M059J (cell line): ENCODE measurements at places on chromosomes 11 and 22.

GRCh38 chr22:19639610-19640135, 74.6 kb upstream of the SEPTIN5 start:
- no peak for DNase-seq

DNA sequence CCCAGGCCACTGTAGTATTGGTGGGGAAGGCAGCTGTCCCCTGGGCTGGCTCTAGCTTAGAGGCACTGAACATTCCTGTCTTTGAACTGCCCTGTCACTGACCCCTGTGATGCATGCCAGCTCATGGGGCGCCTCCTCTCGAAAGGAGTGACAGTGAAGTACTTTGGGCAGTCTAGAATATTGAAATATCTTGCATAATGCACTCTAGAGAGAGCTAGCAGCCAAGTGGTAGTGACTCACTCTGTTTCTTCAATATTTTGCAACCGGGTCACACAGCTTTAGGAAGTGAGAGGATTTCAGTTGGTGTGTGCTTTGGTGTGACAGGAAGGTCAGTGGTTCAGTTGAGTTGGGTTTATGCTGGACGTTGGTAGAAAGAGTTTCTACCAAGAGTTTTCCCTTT, 35.5 kb upstream of the ST14 start:
- peak; percentile 91 for DNase-seq

- peak; percentile 66 for DNase-seq
Measured at GRCh38 chr11:46560300-46560991, 33.4 kb downstream of the AMBRA1 start.

- DNase-seq: peak; percentile 49
Measured at GRCh38 chr22:31647523-31648320, 14.3 kb downstream of the PISD start.

DNA sequence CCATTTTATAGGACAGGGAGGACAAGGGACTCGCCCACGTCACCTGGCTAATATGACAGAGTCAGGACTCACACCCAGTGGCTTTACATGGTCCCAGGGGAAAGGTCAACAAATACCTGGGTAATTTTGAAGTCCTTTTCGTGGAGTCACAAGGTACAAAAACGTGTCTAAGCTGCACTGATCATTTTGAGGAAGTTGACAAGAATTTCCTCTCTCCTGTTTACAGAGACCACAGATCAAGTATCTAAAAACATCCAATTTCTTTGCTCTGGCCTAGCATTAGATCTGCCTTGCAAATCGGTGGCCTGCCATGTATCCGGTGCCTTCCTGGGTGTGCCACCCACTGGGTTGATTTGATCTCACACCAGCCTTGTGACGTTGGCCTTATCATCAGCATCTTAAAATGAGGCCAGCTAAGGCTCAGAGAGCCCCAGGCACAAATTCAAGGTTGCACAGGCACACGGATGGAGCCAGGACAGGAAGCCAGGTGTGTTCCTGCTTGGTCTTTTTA, 17.6 kb downstream of the GDPD5 start:
- DNase-seq: no peak

- DNase-seq: no peak
Measured at GRCh38 chr22:39873965-39874364, 19.6 kb downstream of the ENTHD1 start.

DNA sequence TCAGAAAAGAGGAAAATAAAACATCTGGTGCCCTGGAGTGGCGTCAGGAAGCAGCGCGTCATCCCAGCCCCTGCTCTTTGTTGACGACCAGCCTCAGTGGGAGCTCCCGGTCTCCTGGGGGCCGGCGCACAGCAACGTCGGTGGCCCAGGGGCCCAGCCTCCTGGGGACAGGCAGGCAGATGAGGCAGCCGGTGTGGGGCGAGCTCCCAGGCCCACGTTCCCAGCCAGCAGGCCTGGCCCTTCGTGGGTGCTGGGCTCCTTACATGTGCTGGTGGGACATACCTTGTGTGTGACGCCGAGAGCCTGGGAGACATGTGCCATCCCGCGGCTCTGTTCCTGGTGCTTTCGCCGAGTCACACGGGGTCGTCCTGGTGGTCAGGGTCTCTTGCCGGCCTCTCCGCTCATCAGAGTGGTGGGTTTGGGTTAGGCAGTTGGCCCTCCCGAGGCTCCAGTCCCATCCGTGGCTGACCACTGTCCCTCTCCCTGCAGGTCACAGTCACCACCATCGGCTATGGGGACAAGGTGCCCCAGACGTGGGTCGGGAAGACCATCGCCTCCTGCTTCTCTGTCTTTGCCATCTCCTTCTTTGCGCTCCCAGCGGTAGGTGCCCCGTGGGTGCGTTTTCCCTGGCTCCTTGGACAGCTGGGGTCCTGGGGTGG, 116.7 kb downstream of the KCNQ1OT1 start:
- no peak for DNase-seq

- DNase-seq: no peak
Measured at GRCh38 chr22:23565915-23566704, 14.0 kb downstream of the IGLL1 start.

DNA sequence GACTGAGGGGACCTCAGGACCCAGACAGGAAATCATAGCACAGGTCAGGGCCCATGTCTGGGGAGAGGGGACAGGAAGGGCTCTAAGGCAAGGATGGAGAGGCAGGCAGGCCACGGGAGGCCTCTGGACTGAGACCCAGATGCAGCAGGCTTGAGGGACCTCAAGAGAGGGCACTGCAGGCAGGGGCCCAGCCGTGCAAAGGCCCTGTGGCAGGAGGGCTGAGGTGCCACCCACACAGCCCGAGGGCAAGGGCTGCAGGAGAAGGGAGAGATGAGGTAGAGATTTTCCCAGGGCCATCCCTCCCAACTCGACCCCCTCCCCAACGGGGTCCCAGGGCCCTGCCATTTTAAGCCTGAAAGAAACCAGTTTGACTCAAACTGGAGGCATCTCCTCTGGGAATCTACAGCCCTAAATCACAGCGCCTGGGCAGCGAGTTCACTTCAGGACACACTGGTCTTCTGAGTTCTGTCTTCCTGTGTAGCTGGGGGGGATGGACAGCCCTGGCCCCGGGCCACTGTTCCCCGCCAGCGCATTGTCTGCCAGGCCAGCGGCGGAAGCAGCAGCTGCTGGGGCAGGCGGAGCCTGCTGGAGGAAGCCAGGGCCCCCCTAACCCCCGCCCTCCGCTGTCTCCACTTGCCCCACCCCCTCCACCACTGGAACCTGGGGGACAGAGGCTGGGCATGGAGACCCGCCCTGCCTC, 20.3 kb upstream of the WNT7B start:
- DNase-seq: peak; percentile 95

- no peak for DNase-seq
Measured at GRCh38 chr22:33542153-33542552, 378.1 kb downstream of the LARGE1 start.

GRCh38 chr11:126391286-126391954, 35.9 kb downstream of the ST3GAL4 start:
- no peak for DNase-seq

GRCh38 chr11:95999711-96000406, 76.0 kb upstream of the MTMR2 start:
- DNase-seq: no peak

GRCh38 chr22:45627489-45628233, 44.0 kb upstream of the ATXN10 start:
- DNase-seq: no peak

DNA sequence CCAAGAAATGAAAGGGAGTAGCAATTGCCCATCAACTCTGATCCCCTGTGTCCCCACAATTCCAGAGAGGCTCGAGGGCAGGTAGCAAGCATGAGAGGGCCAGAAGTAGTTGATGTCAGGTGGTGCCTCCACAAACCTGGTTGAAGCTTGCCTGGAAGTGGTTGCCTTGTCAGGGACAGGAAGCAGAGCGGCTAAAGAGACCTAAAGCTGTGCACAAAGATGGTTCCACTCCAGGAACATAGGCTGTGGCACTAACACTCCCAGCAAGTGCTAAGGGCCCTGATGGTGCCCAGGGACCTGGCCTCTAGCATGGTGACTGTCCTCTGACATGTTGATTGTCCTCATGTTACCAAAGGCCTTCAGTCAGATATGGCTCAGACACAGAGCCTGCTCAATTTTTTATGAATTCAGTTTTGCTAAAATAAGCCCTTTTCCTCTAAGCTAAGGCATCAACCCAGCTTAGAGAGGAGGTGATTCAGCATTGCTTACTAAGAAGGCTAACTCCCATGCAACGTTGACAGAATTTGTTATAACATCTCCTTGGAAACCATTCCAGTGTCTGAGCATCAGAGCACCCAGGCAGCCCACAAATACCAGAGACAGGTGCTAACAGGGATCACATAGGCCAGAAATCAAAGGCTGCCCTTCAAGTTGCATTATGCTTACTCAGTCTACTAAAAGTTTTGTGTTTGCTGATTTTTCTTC, 196.3 kb upstream of the ARHGAP20 start:
- DNase-seq: peak; percentile 88

- no peak for DNase-seq
Measured at GRCh38 chr11:35246745-35247144, 107.8 kb downstream of the CD44 start.

GRCh38 chr22:35917651-35918050, 111.0 kb downstream of the RBFOX2 start:
- no peak for DNase-seq

GRCh38 chr11:39690856-39691255, 1768.6 kb downstream of the LRRC4C start:
- DNase-seq: no peak

DNA sequence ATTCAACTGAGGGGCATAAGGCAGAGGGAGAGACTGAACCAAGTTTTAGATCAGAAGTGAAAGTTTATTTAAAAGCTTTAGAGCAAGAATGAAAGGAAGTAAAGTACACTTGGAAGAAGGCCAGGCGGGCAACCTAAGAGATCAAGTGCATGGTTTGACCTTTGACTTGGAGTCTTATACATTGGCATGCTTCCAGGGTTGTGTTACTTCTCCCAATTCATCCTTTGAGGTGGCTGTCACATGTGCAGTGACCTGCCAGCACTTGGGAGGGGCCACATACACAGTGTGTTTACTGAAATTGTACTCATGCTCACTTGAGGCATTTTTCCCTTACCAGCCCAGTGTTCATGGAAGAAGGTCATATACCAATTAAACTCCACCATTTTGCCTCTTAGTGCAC, 30.4 kb downstream of the CYP2R1 start:
- no peak for DNase-seq

DNA sequence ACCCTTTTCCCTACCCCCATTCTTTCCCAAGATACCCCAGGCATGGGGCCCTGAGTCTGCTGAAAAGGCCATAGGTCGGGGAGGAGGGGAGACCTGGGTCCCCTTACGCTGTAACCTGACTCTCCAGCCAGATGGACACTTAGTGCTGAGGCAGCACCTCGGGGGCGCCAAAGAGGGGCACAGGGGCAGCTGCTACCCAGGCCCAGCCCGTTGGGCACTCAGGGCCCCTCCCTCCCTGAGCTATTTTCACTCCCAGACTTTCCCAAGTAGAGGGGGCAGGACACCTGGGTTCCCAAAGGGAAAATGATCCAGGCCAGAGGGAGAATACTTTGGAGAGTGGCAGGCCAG, 933 bp downstream of the ACTN3 start:
- DNase-seq: no peak

DNA sequence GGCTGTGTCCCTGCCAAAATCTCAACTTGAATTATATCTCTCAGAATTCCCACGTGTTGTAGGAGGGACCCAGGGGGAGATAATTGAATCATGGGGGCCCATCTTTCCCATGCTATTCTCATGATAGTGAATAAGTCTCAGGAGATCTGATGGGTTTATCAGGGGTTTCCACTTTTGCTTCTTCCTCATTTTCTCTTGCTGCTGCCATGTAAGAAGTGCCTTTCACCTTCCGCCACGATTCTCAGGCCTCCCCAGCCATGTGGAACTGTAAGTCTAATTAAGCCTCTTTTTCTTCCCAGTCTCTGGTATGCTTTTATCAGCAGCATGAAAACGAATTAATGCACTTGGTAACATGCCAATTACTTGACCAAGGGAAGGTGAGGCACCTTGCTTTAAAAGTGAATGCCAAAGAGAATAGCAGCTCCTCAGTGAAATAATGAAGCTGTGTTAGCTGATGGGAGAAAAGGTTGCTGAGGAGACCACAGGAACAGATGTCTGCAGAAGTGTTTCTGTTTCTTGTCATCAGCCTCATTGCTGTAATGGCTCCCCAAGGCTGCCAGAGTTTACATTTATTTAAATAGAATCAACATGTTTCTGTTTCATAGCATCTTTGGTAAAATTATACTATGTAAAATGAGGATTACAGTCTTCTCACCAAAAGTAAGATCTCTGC, 89.0 kb upstream of the CD44 start:
- no peak for DNase-seq
